Myocyte (in vitro differentiated cells): ENCODE measurements at places on chromosomes 5 and 9. TPM values are rescaled to one million over a fixed set of nuclear protein-coding genes. Genes with fewer than 3 reads are reported as not detected.

PDZD2 gene
- not detected in 2 replicates for total RNA-seq

GRM6 gene
- total RNA-seq = not detected in 2 replicates

DNA sequence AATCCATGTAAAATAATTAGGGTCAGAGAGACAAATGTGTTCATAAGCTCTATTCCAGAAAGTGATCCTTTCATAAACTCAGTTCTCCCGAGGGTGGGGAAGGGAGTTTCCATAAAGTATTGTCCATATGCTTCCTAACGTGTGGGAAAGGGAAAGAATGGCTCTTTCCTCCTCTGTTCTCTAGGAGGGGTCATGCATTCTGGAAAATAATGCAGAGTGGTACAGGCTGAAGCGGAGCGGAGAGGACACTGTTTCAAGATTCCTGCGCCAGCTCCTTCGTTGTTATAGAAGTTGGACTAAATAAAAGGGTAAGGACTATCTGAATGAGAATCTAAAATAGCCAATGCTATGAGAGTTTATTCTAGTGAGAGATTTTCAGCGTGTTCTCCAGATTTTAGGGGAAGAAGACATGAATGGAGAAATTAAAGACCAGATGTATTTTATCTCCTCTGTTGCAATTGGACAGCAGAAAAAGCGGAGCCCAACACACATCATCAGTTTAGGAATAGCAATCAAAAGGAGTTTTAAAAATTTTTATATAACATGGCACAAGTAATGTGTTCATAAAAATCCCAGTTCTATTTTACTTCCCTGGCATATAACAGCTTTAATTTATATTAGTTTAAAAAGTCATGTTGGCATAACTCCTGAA, 166.9 kb upstream of the MPDZ start:
- DNase-seq = no peak

- DNase-seq = peak; percentile 56
Measured at GRCh38 chr5:44332285-44332971, 56.8 kb downstream of the FGF10 start.

DNA sequence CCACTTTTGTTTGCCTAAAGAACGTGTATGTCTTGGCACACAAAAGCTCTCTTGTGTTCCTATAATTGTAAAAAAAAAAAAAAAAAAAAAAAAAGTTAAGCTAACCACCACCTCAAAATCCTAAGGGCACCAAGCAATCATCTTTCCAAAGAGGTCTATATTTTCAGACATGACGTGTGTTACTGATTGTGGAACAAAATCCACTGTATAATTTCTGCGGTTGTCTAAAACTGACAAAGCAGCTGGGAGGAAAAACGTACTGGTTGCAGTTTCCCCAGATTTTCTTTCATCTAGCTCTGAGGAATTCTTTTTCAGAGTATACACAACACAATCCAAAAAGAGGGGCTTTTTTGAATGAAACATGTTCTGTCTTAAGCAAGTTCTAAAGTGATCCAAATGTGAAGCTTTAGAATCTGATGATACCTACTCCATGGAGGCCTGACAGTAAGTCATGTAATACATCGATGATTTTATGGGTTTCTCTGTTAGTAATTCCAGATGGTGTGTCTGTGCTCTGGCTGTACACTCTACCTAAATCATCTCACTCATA, 375.6 kb upstream of the NUDT12 start:
- DNase-seq = peak; percentile 48

DNA sequence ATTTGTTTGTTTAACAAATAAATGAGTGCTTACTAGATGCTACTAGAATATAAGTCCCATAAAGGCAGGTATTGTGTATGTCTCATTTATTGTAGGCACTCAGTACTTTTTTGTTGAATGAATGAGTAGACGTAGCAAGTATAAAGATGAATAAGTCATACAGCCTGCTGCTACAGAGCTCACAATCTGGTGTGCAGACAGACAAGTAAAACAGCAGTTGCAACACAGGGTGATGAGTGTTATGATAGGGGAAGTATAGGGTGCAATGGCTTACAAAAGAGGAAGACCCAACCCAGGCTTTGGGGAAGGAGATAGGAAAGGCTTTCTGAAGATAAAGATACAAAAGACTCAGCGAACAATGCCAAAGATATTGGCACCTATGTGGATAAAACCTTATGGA, 47.7 kb downstream of the SH3RF2 start:
- DNase-seq = no peak
